ENCODE measurements at places on chromosomes 2 and 18. TPM values are rescaled to one million over a fixed set of nuclear protein-coding genes. Genes with fewer than 3 reads are reported as not detected.

DNA sequence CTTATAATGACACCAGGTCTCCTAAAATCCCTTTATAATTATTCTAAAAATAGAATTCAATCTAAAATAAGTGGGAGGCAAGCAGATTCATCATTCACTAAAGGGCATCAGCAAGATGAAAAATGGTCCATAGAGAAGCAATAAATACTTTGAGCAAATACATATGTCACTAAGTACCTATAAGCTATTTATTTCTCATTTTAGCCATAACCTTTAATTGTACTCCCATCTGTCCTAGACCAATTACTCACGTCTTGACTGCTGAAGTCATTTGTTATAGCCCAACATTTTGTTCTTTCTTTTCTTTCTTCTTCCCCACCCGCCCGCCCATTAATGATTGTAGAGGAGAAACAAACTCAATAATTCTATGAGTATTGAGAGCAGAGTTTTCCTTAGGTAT, 105.7 kb downstream of the MAP2 start:
- no peak for DNase-seq

DNA sequence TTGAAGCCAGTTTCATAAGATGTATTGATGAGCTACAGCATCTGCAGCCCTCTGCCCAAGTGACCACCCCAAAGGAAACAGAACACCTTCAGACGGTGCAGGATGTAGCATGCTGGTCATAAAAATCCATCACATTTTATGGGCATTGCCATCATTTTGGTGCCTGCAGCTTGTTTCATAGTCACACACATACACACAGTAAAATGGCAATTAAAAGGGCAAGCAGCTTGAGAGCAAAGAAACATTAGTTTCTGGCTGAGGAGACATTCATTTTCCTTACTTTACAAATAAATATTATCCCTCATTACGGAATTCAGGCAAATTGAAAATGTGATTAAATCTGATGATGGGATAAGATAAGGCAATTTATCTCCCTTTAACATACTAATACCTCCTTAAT, 13.4 kb downstream of the MYO5B start:
- DNase-seq, result no peak

- DNase-seq, result no peak
Measured at GRCh38 chr2:227864161-227864756, 7.2 kb upstream of the DAW1 start.

DNA sequence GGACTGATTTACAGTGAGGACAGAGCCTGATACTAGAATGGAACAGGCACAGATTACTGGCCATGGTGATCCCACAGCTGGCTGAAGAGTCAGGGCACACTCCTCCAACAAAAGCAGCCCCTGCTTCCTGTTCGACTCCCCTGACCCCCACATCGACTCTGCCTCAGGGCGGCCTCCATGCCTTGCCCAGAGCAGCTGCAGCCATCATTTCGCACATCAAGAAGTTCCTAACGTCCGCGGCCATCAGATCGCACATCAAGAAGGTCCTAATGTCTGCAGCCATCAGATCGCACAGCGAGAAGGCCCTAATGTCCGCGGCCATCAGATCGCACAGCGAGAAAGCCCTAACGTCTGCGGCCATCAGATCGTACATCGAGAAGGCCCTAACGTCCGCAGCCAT, 192.8 kb upstream of the PXDN start:
- no peak for DNase-seq

DNA sequence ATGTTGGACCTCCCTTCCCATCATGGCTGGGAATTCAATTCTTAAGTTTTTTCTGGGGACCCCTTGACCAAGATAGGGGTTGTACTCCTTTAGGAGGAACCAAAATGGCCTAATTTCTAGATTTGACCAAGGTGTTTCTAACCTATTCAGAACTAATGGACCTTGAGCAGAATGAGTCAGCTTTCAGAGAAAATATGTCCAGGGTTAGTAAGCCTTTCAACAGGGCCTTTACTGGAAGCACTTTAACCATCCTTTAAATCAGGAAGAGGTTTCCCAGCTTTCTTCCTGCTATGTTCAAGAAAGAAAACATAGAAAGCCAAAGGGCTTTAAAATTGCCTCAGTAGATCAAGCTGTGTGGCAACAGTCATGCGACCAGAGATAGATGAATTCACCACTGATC, 1184.9 kb upstream of the ACVR2A start:
- DNase-seq, result no peak

GRCh38 chr2:39719317-39719716, 53.6 kb downstream of the TMEM178A start:
- DNase-seq, result no peak

DNA sequence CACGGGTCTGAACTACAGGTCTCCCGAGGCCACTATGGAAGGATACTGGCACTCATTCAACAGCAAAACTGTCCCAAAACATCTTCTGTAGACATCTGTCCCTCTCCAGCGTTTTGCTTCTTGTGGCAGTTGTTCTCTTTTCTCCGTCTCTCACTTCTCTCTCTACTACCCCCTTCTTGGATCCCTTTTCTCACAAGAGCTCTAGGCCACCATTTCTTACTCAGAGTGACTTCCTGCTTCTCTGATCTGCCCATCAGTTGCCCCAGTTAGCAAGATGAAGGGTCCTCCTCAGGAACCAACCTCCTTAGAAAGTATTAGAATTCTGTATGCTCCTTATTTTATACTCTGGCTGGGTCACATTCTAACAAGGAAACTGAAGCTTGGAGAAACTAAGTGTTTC, 32.6 kb downstream of the BCL2 start:
- DNase-seq, result no peak

DNA sequence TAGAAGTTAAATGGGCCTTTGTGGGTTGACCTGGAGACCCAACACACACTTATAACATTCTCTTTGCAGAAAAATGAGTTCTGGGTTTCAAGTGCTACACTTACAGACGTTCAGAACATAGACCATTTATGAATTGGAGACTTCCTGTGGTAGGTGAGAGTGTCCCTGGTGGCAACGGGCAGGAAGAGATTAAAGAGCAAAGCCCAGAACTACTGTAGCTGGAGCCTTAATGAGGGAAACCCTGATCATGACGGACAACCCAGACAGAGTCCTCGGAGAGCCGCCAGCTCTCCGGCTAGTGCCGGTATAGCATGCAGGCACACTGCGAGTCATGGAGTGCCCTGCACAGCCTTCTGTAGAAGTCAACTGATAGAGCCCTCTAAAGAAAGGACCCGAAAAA, 44.5 kb upstream of the RMDN2 start:
- DNase-seq, result no peak

OTX1 gene
- not detected for total RNA-seq

SP5 gene
- total RNA-seq, result not detected
